SJSA1 (cell line): ENCODE measurements at places on chromosomes 16 and 17.

GRCh38 chr17:64357191-64357981, 33.3 kb downstream of the PECAM1 start:
- peak; percentile 67 for DNase-seq

GRCh38 chr16:71414038-71414437, 27.8 kb downstream of the TLE7 start:
- no peak for DNase-seq

GRCh38 chr16:25108054-25108453, 3.5 kb upstream of the LCMT1 start:
- no peak for DNase-seq

DNA sequence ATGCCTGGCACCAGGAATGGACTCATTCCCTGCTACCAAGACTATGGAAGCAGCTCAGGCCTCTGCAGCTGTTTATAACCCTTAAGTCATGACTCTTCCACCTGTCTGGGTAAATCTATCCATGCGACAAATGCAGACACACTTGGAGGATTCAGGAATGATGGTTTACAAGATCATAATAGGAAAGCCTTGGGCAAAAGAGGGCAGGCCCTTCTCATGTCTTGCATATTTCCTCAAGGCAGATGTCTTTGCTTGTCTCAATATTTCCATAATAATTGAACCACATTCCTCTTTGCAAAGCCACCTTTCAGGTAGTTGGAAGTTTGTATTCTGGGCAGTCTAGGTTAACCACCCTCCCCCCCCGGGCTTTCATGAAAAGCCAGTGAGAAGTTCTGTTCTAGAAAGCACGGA, 884 bp upstream of the JPT1 start:
- DNase-seq = no peak

DNA sequence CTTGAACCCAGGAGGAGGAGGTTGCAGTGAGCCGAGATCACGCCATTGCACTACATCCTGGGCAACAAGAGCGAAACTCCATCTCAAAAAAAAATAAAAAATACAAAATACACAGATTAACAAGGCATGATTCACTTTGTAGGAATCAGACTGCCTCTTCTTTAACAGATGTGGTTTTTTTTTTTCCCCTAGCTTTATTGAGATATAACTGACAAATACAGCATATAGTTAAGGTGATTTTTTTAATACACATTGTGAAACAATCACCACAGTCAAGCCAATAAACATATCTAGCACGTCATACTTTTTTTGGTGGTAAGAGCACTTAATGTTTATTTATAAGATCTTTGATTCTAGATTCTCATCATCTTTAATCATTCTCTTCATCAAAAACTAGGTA, 87.8 kb downstream of the SPAG9 start:
- no peak for DNase-seq

DNA sequence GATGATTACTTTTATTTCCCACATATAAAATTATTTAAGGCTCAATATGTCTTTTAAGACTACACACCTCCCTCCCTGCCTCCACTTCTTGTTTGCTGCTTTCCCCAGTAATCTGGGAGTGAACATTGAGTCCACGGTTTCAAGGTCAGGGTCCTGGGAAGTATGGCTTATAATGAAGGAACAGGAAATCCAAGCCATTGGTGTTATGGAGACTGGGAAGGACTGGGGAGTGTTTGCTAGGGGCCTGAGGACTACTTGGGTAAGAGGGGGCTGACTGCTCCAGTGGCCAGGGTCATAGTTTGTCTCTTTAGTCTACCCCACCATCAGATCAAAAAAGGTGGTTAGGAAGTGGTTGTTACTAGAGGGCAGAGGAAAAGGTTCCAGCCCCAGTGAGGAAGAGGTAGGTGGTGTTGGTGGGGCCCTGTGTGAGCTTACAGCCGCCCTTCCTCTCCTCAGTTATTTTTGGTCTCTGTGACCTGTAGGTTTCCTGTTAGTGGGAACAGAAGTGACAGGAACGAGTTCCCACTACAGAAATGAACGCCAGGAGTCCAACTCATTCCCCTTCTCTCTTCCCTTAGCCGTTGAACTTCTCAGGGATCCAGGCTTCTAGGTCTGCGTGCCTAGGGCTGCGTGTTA, 742 bp upstream of the SLC16A13 start:
- no peak for DNase-seq

DNA sequence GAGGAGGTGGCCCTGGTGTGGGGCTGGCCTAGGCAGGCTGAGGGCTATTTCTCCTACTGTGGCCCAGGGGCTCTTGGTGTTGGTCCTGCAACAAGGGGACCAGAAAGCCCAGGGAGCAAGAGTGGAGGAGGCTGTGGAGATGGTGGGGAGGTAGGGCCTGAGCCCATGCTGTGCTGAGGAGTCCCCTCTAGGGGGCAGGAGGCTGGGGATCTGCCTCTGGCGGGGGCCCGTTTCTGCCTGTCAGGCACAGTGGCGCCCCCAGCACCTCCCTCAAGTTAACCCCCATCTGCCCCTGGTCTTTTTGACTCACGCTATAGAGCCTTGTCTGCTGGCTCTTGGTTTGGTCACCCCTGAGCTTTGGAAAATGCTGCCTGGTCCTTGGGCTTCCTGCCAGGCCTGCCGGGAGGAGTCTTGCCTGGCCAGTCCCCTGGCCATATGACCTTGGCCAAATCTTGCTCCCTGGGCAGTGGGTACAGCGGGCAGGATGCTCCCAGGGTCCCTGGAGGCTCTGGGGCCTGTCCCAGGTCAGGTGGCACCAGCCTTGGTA, 5.9 kb downstream of the BAIAP2 start:
- peak; percentile 53 for DNase-seq

- no peak for DNase-seq
Measured at GRCh38 chr16:732936-733335, 6.0 kb downstream of the HAGHL start.

DNA sequence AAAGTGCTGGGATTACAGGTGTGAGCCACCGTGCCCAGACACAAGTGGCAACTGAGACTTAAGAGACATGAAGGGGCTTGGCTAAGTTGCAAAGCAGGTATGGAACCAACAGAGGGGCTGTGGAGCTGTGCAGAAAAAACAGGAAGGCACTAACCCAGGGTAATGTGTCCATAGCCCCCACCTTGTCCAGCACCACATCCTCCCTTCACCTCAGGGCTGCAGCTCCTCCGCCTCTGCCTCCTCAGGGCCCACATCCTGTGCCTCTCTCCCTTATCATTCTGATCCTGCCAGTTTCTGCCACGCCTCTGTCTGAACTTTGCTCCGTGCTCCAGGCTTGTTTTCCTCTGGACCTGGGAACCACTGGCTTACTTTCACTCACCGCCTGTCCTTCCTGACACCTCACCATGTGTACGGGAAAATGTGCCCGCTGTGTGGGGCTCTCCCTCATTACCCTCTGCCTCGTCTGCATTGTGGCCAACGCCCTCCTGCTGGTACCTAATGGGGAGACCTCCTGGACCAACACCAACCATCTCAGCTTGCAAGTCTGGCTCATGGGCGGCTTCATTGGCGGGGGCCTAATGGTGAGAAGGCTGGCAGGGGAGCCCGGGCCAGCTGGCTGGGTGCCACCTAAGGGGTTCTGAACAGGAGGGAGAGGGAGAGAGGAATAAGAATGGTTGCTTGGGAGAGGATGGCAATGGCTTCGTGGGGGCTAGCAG, at the start of gene TM4SF5:
TM4SF5 (plus strand) TSS at position 368 of the 716 bp plus-strand sequence; CDS start at position 405, 37 bp downstream.
- no peak for DNase-seq
